ENCODE measurements at places on chromosomes 12 and 14. TPM values are rescaled to one million over a fixed set of nuclear protein-coding genes. Genes with fewer than 3 reads are reported as not detected.
A peak's percentile ranks its signal among the peaks of the same experiment; 100 is the strongest.

The AQP5 gene
- not detected for total RNA-seq

The TSPAN8 gene
- not detected for total RNA-seq

The CRACR2A gene
- 22.5 TPM for total RNA-seq

The C1QL4 gene
- not detected for total RNA-seq

The CD4 gene
- 211 TPM for total RNA-seq

The TSPAN19 gene
- not detected for total RNA-seq

GRCh38 chr12:64265839-64266238 is 43.7 kb upstream of the KICS2 start:
- DNase-seq: no peak

- no peak for DNase-seq
Measured at GRCh38 chr12:12683725-12684124, 12.3 kb downstream of the GPR19 start.

DNA sequence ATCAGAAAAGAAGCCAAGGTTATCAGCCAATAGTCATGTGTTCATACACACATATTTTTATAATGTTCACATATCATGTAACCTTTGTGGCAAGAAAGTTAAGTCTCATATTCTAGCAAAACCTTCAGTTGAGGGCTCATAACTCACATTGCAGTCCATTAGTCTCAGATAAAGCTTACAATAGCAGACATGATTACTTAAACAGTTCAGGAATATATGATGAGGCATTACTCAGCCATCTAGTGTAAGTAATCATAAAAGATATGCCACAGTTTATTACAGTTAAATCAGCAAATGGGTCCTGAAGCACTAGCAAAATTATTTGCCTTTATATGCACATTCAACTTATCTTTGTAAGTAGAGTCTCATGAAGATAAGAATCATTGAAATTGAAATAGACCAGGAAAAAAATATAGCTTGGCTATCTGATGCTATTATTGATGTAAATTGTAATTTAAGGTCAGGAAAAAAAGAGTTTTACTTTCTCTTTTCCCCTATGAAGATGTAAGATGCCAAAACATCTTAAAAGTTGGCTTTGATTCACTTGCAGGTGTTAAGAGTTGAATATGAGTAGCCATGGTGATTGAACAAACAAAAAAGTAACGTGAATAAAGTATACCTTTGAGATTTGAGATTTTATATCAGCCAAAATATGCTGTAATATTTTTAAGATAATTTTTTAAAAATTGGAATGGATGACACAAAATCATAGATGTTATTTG is 537.0 kb downstream of the SLC6A15 start:
- DNase-seq: no peak

- no peak for DNase-seq
Measured at GRCh38 chr12:110107369-110108281, 16.5 kb upstream of the IFT81 start.

- no peak for DNase-seq
Measured at GRCh38 chr12:10448236-10448635, 4.9 kb downstream of the KLRC1 start.

- DNase-seq: no peak
Measured at GRCh38 chr12:63224396-63224795, 73.4 kb upstream of the AVPR1A start.

DNA sequence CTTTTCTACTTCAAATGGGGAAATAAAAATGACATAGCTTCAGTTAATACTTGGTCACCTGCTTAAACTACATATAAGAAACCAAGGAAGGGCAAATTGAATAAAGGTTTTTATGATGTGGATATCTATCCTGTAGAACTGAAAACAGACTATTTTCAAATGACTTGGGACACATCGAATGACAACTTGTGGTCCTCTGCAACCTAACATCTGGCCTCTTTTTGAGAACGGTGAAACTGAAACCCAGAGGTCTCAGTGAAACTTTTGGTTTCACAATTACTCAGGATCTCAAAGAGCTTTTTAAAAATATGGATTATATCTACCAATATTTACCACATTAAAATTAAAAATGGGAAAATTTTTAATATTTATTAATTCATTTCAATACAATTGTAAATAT is 65.2 kb downstream of the PPP2R5E start:
- peak; percentile 30 for DNase-seq

- DNase-seq: no peak
Measured at GRCh38 chr12:62016021-62016420, 244.2 kb upstream of the USP15 start.

- no peak for DNase-seq
Measured at GRCh38 chr14:62064751-62065323, 302.6 kb downstream of the SNAPC1 start.

DNA sequence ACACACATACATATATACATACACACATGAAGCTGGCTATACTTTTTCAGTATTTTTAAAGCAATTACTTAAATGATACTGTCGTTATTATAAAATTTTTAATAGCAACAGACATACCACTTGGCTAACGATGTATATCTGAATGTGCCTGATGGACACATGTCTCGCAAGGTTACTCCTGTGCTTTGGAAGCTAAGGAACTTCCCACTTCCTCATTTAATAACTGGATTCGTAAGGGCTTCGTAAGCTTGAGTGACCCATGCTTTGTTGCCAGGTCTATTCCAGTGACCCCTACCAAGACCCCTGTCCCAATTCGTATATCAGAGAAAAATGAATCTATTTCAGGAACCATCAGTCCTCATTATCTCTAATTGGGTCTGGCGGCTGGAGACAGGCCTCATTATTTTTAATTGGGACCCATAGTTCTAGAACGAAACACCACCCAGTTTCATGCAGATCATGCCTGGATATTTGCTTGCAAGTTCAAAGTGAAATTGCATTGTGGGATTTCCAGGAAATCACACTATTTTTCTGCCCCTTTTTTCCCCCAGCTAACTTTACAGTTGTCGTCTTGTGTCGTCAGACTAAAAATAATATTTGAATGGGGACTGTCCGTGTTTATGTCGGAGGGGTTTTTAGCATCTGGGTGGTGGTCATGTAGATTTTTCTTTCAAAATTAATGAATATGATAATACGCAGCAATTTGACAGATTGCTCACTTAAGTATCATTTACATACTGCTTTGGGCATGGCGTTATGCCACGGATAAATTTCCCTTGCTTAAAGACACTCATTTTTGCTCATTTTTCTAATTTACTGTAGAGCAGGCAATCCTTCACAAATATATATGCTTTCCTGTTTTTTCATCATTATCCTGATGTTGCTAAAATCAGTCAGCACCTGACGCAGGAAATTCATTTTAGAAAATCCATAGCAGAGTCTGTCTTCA is 17.1 kb upstream of the MYO1H start:
- DNase-seq: no peak

GRCh38 chr12:15538881-15539280 is 216.6 kb downstream of the PTPRO start:
- no peak for DNase-seq

DNA sequence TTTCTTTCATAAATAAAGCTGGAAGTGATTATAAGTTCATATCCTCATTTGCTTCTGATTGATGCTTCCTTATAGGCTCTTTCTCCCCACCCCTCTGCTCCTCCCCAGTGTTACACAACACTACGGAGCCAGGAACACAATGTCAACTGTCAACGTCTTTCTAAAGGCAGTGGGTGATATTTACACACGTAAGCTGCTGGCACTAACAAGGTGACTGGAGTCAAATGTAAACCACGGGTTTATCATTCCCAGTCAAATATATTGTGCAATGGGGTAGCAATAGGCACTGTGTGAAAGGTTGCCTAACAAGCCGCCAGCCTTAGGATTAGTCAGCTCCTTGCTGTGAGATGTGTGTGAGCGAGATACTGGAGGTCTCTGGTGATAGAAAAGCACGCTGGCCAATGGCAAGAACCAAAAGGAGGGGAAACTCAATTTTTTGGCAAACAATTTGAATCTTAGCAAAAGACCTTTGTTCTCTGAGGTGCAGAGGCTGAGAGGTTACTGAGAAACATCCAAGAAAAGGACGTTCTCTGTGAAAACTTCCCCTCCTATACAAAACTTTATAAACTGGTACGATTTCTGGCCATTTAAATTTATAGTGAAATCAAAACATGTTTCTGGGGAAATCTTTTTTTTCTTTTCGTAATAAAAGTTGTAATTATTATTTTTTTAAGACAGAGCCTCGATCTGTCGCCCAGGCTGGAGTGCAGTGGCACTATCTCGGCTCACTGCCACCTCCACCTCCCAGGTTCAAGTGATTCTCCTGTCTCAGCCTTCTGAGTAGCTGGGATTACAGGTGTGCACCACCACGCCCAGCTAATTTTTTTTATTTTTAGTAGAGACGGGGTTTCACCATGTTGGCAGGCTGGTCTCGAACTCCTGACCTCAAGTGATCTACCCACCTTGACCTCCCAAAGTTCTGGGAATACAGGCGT is 22.3 kb upstream of the HECTD1 start:
- DNase-seq: no peak

All from activated CD4-positive, alpha-beta T cell treated with anti-CD3 and anti-CD28 coated beads for 36 hours (primary cell).